NCI-H1417 treated with DMSO at 0.1 percent for 48 hours (cell line): ENCODE measurements at places on chromosomes 5 and 9.

- DNase-seq = no peak
Observed at GRCh38 chr5:77636641-77637169, 1.8 kb downstream of the OTP start.

- DNase-seq = no peak
Observed at GRCh38 chr5:43561356-43561755, 4.5 kb upstream of the PAIP1 start.

DNA sequence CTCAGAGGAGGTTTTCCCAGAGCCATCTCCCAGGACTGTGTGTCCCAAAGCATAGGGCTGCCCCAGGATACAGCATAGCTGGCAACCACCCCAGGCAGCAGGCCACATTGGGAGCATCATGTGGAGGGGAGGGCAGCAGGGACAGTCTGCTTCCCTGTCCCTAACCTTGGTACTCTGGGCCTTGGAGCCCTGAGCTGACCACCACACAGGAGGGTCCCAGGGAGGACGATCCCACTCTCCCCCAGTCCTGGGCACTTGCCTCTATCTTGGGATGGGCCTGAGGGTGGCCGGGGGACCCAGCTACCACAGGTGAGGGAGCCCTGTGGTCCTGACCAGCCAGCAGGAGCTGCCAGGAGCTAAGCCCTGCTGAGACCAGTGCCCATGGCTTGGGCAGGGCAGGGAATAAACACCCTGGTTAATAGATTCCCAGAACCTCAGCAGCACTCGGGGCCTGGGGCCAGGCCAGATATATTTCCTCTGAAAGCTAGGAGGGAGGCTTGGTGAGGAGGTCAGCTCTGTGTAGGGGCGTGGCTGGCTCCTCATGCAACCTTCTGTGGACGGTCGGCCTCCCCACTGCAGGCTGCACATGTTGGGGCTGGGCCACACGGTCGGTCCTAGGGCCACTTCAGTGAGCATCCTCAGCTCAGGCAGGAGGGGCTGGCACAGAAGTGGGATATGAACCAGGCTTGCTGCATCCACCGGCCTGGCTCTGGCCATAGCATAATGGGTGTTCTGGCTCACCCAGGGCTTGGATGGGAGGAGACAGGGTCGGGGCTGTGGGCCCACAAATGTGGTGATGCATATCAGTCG, 4.2 kb downstream of the NINJ1 start:
- no peak for DNase-seq

GRCh38 chr9:121399126-121399882, 29.3 kb upstream of the STOM start:
- no peak for DNase-seq

- no peak for DNase-seq
Observed at GRCh38 chr5:142399891-142400290, 75.1 kb upstream of the SPRY4 start.

DNA sequence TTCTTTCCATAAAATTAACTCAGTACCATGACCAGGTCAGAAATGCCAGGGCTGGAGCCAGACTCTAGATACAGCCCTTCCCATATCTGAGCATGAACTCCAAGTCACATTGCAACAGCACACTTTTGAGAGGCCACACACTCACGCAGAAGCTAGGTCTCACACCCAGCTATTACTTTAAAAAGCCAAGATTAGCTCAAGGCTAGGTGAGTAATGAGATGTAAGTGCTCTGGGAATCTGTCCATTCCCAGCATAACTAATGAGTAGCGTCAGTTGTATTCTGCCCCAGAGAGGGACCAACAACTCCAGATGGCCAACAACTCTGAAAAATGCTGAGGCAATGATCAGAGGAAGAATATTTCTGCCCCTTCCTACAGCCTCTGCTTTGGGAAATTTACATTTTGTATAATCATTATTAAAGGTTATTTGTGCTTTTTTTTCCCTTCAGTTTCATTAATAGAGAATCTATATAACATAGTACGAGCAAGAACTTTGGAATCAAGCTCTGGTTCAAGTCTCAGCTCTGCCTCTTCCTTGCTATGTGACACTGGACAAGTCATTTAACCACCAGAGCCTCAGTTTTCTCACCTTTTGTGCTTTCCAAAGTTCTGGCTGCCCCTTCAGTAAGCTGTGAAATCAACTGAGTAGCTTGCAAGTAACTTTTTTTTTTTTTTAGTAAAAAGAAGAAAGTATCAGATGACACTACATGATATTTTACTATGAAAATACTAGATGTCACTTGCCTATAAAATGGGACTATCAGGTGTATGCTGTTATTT, 118.3 kb downstream of the NR6A1 start:
- no peak for DNase-seq

- no peak for DNase-seq
Observed at GRCh38 chr9:13790055-13790454, 510.6 kb upstream of the MPDZ start.

DNA sequence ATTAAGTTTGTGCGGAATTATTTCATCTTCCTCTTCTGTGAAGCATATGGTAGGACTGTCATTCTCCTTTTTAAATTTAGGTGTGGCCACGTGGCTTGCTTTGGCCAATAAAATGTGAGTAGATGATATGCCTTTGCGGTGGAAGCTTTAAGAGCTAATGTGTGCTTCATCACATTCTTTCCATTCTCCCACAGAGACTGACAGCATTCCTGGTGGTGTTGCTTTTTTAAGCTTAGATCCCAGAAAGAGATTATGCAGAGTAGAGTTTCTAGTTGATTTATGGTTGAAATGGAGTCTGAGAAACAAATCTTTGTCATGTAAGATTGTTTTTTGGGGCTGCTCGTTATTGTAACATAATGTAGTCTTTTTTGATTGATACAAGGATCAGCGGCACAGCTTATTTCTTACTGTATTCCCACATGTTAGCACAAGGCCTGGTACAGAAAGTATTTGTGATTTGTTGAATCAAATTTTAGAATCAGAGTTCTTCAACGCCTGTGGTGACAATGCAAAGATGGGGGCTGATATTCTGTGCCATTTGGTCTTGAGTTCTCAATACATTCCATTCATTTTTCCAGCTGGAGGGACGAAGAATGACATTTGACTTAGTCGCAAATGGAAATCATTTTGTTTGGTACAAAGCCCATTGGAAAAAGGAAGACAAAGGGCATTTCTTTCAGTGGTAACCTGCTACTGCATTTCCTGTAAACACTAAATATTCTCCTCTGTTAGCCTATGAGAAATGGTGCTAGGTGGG, 209.9 kb upstream of the VLDLR start:
- no peak for DNase-seq

GRCh38 chr9:26013199-26013598, 335.0 kb upstream of the TUSC1 start:
- DNase-seq = no peak

DNA sequence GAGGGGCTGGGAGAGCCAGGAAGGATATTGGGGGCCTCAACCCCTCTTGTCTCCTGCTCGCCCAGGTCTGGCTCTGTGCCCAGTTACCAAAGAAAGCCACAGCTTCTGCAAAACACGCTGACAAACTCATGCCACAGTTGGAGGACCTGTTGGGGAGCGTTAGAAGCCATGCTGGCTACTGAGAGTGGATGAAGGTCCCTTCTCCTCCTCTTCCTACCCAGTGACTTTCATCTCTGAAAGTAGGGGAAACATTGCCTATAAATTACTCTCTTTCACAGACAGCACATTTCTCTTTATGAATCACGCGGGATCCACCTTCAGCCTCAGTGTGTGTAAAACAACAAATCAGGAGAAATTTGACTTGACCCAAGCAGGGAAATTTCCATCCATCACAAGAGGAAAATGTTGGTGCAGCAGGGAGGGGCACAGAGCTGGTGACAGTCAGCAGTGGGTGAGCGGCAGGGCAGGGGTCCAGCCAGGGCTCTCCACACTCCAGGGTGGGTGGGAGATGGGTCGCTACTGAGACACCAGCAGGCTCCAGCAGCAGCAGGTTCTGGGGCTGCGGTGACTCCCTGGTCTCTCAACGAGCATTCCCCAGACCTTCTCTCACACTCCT, 181.9 kb downstream of the FGF18 start:
- DNase-seq = no peak

DNA sequence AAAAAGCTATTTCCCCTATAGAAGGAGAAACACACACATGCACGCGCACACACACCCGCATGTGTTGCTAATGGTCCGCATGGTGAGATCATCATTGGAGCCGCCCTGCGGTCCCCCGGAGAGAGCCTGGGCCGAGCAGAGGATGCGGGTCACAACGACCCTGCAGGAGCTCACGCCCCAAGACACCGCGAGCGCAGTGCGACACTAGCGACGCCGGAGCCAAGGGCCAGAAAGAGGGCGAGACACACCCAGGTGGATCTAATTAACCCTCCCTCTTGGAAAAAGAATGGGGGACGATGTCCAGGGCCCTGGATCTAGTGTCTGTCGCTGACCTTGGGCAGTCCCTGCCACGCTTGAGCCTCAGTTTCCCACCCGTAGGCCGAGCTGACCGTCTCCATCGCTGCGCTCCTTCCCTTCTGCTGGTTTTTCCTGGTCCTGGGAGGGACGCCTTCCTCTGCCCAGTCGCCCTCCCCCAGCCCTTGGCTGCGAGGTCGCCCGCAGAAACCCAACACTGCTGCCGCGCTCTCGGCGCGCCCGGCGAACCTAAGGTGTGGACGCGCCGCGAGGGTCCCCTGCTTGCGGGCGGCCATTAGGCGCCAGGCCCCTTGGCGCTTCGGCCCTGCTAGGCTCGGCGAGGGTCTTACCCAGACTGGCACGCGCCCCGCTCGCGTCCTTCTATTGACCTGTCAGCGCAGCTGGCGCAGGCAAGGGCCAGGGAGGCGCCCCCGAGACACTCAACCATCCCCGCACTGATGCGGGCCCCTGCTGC, 47.5 kb upstream of the RNF20 start:
- DNase-seq = peak; percentile 42

DNA sequence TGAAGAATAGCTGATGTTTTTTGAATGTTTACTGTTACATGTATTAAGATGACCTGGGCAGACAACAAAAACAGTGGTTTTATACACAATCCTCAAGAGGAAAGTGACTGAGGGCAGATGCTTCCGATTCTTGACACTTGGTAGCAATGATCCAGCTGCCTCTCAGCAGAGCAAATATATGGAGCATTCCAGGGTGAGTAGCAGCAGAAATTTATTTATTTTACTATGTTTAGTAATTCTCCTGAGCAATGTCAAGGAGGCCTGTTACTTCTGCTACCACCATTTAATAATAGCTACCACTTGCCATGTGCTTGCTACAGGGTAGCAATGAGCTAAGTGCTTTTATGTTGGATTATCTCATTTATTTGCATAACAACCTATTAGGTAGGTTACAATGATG, 69.1 kb upstream of the NR3C1 start:
- no peak for DNase-seq

GRCh38 chr5:67058998-67059743, 137.4 kb downstream of the CD180 start:
- DNase-seq = no peak

DNA sequence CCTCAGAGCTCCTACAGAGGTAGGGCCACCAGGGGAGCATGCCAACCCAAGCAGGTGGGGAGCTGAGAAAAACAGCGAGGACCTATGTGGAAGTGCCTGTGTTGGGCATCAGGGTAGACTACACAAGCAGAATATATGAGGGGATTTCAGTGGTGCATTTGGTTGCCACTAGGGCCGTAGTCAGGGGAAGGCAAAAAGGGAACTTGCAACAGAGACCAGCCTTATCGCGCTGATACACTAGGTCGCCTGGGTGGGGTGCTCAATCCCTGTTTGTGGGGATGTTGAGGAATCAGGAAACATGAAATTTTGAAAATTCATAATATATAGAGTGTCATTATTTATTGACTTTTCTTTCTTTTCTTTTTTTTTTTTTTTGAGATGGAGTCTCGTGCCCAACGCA, 370.9 kb upstream of the PRR16 start:
- no peak for DNase-seq

DNA sequence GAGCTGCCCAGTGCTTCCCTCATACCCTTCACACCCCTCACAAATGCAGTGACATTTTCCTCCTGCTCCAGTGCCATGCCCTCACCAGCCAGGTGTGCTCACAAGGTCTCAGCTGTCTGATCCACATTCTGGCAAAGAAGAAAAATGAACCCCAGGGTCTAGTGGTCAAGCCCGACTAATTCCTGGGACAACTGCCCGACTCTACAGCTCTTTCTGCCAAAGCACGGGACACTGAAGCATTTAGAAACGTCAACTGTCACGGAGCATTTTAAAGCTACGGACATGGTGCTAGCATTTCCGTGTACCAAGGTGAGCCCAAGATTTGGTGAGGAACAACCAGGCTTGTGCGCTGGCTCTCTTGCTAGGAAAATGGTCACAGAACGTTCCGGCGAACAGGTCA, 56.8 kb upstream of the PHYKPL start:
- DNase-seq = no peak

DNA sequence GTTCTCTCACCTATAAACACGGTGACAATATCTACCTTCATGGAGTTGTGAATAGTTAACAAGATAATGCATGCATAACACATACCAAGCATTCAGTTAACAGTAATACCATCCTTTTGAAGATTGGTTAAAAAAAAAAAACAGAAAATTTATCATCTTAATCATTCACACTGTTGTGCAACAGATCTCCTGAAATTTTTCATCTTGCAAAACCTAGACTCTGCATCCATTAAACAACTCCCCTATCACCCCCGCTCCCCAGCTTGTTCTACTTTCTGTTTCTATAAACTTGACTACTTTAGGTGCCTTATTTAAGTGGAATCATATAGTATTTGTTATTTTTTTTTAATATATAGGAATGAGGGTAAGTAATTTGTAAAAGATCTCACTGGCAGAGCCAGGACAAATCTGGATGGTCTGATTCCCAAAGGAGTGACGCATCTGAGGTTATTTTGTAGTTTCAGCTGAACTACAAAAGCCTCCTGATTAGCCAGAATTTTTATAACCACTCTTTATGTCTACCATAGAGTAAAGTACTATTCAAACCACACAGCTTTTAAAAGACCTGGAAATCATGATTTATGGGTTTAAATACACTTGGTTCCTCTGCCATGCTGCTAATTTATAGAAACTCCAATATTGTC, 93.0 kb downstream of the FANCC start:
- DNase-seq = no peak

- DNase-seq = no peak
Observed at GRCh38 chr5:61666064-61666621, 334.1 kb downstream of the ZSWIM6 start.

- DNase-seq = no peak
Observed at GRCh38 chr9:109378316-109378715, 57.5 kb upstream of the EPB41L4B start.

DNA sequence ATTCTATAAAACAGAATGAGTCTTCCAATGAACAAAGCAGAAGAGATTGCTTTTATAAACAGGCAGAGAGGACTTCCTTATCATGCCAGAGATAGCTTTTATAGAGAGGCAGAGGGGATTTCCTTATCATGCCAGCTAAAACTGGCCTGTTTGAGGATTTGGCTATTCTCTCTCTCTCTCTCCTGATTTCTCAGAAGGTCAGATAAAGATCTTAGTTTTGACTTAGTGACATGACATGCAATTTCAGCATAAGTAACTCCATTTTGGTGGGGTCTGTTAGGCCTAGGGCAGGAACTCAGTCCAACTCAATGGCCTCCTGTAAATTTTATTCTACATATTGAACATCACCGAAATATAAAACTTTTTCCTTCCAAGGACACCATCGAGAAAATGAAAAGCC, 31.5 kb upstream of the DENND4C start:
- DNase-seq = no peak

GRCh38 chr9:129232839-129233591, 55.0 kb upstream of the IER5L start:
- DNase-seq = no peak
